ENCODE measurements at places on chromosomes 12 and 14. TPM values are rescaled to one million over a fixed set of nuclear protein-coding genes. Genes with fewer than 3 reads are reported as not detected.

Gene THTPA
- total RNA-seq, result 19.7 TPM

- DNase-seq, result no peak
Observed at GRCh38 chr14:52902971-52903619, 47.8 kb downstream of the FERMT2 start.

GRCh38 chr12:67202011-67202677 lies 67.0 kb upstream of the CAND1 start:
- DNase-seq, result no peak

- DNase-seq, result no peak
Observed at GRCh38 chr14:57171363-57171762, 97.3 kb downstream of the EXOC5 start.

Data from sciatic nerve (tissue), 2 donors.